ENCODE measurements at places on chromosomes 6 and 20.

GRCh38 chr6:156909212-156910010 is 132.2 kb downstream of the ARID1B start:
- no peak for DNase-seq

DNA sequence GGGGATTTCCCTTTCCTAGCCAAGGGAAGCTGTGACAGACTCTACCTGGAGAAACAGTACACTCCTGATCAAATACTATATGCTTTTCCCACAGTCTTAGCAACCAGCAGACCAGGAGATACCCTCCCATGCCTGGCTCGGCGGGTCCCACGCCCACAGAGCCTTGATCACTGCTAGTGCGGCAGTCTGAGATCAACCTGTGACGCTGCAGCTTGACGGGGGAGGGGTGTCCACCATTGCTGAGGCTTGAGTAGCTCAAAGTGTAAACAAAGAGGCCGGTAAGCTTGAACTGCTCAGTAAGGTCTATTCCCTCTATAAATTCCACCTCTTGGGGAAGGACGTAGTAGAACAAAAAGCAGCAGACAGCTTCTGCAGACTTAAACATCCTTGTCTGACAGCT is 63.2 kb downstream of the WASF1 start:
- DNase-seq = no peak

GRCh38 chr6:89887452-89888137 is 6.7 kb upstream of the GJA10 start:
- DNase-seq = no peak

- no peak for DNase-seq
Observed at GRCh38 chr20:48574383-48574782, 253.4 kb downstream of the PREX1 start.

DNA sequence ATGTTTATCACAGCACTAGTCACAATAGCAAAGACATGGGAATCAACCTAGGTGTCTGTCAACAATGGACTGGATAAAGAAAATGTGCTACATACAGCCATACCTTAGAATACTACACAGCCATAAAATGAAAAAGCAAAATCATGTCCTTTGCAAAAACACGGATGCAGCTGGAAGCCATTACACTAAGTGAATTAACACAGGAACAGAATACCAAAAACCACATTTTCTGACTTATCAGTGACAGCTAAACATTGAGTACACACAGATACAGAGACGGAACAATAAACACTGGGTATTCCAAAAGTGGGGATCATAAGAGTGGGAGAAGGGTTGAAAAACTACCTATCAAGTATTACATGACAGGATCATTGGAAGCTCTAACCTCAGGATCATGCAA is 43.3 kb upstream of the DST start:
- DNase-seq = no peak

DNA sequence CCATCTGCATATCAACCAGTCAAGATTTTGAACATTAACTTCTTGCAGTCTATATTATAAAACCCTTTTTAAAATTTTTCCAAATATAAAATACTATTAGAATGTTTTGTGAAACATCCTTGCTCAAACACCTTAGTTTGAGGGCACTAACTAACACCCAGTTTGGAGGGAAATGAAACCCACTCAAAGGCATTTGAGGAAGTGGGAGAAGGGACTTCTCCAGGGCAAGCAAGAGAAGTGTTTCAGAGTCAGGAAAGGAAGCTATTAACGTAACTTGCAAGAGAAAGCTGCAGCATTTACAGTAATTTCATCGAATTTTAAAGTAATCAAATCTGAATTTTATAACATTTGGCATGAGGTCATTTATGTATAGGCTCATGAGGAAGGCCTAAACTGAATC is 21.3 kb downstream of the MTFR2 start:
- DNase-seq = no peak

- DNase-seq = no peak
Observed at GRCh38 chr6:155958550-155958949, 502.9 kb upstream of the NOX3 start.

- no peak for DNase-seq
Observed at GRCh38 chr20:5481872-5482271, 165.1 kb upstream of the PROKR2 start.

DNA sequence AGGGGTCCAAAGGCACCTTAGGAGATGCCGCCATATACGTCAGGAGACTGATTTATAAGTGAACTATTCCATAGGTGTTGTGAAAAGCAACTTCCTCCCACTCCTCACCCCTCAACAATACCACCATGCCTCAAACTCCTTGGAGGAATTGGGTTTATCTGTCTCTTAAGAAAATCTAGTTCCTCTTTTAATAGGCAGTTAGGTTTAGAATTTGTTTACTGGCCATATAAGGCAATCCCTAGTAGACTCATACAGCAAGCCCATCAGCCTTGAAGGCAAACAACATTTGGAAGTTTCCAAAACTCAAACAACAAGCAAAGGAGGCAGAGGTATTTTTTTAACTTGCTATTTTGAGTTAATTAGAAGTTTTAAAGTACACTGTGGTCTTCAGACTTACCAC is 66.1 kb downstream of the PRND start:
- DNase-seq = no peak

GRCh38 chr6:135038335-135038734 is 16.3 kb downstream of the HBS1L start:
- DNase-seq = no peak

- DNase-seq = no peak
Observed at GRCh38 chr6:6942831-6943230, 164.9 kb upstream of the RREB1 start.

GRCh38 chr6:144285798-144286502 is 815 bp downstream of the UTRN start:
- DNase-seq = no peak

DNA sequence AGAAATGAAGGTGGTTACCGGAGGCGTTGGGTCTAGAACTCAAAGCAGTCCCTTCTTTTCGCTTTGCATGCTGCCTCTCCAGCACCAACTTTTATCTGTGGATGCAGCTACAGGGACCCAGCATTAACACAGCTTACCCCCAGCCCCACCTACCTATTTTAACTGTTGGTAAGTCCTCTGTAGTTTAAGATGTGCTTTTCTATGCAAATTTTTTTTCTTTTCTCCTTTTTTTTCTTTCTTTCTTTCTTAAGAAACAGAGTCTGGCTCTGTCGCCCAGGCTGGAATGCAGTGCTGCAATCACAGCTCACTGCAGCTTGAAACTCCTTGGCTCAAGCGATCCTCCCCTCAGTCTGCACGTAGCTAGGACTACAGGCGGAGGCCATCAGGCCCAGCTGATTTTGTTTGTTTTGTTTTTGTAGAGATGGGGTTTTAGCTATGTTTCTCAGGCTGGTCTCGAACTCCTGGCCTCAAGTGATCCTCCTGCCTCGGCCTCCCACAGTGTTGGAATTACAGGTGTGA is 6.5 kb upstream of the USP45 start:
- DNase-seq = no peak

- DNase-seq = no peak
Observed at GRCh38 chr6:72863131-72863530, 241.3 kb downstream of the KCNQ5 start.

DNA sequence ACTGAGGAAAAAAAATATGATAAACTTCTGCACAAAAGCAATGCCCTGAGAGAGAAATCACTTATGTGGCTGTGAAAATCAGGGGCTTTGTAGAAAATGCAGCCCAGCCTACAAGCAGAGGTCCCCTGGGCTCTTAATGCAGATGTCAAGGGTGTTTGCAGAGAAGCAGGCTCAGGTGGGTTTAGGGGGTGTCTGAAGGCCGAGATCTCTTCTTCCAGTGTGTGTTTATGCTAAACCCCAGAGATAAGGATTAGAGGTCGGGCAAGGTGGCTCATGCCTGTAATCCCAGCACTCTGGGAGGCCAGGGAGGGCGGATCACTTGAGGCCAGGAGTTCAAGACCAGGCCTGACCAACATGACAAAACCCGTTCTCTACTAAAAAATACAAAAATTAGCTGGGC is 78.5 kb downstream of the TMEM242 start:
- DNase-seq = no peak

GRCh38 chr6:129055796-129056195 is 172.9 kb downstream of the LAMA2 start:
- DNase-seq = no peak

GRCh38 chr6:35068644-35069043 is 72.5 kb downstream of the TCP11 start:
- no peak for DNase-seq

- DNase-seq = no peak
Observed at GRCh38 chr6:20746805-20747558, 212.7 kb downstream of the CDKAL1 start.

DNA sequence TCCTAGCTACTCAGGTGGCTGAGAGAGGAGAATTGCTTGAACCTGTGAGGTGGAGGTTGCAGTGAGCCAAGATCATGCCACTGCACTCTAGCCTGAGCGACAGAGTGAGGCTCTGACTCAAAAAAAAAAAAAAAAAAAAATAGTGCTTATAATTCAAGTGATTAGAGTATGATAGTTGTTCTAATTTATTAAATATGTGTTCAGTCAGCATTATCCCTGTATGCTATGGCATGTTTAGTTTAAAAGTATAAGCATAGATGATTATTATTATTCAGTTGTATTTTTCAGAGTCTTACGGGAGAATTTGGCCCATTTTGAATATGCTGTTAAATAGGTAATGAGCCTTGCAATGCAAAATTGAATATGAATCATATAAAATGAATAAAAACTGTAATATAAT is 64.8 kb downstream of the UBR2 start:
- DNase-seq = no peak

- no peak for DNase-seq
Observed at GRCh38 chr6:69542494-69542893, 254.3 kb downstream of the LMBRD1 start.

DNA sequence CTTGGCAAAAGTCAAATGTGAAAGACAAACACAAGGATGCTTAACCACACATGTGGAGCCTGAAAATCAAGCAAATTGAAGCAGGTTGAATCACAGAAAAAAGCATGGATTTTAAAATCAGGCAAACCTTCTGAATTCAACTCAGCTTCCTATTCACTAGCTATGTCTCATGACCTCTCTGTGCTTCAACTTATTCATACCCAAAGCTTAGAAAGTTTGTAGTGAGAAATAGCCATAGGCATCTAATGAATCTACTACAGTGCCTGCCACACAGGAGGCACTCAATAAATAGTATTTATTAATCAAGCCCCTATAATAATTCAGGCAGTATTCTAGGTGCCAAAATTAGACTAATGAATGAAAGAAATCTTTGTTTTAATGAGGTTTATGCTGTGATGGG is 112.2 kb upstream of the TNFAIP3 start:
- DNase-seq = no peak

- no peak for DNase-seq
Observed at GRCh38 chr20:52104546-52105441, 86.8 kb downstream of the ZFP64 start.

DNA sequence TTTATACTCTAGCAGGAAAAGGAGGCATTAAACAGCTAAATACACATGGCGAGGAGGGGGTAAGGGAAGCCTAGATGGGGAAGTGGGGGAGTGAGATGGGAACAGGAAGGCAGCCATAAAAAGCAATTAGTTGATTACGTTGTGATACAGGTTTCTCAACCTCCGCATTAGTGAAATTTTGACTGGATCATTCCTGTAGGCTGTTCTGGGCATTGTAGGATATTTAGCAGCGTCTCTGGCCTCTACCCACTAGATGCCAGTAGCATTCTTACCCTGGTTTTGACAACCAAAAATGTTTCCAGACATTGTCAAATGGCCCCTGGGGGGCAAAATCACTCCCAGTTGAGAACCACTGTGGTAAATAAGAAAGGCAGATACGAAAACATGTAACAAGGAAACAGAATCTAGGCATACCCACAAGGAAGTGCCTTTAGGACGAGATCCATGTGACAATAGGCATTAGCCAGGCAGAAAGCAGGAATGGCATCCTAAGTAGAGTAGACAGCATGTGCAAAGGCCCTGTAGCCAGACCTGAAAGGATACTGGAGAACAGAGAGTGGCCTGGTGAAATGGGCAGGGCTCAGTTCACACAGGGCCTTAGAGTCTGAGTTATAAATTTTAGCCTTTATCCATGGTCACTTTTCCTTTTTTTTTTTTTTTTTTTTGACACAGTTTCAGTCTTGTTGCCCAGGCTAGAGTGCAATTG is 25.8 kb upstream of the PTPN1 start:
- DNase-seq = no peak

DNA sequence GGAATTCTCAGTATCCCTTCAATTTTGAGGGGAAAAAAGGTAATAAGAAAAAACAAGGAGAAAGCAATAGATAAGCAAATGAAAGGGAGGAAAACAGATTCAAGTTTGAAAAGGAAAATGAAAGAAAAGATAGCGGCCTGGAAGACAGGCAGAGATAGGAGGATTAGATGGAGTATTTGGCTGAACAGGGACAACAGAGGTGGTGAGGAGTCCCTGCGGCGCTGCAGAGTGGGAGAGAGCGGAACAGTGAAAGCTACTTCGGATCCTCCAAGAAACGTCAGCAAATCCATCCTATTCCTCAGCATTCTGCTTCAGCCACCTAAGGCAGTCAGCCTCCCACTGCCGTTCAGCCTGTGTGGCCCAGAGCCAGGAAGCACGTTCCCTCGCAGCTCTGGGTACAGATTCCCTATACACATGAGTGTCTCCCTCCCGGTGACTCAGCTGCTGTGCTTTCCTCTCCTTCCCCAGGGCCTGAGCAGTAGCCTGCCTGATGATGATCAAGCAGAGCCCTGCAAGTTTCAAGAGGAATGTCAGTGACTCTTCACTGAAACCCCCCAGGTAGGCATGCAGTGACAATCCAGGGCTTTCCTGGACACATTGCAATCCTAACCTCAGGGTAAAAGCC is 43.4 kb upstream of the CDYL start:
- DNase-seq = no peak

GRCh38 chr6:167973148-167973885 is 24.2 kb upstream of the KIF25 start:
- DNase-seq = no peak

GRCh38 chr20:35020108-35020928 is 64.7 kb downstream of the MYH7B start:
- DNase-seq = no peak

DNA sequence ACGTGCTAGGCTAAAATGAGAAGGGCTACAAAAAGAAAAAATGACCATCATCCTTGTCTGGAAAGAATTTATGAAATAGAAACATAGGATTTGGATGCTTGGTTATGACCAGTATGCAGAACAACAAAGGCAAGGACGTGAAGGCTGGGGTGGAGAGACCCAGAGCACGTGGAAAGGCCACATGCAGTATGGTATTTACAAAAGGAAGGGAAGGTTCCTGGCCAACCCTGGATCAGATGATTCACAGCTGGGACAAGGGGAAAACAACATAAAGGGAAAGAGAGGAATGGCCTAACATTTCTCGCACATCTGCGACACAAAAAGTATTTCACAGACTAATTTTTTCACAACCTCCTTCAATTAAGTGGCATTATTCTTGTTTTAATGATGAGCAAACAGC is 8.2 kb downstream of the STX7 start:
- DNase-seq = no peak

DNA sequence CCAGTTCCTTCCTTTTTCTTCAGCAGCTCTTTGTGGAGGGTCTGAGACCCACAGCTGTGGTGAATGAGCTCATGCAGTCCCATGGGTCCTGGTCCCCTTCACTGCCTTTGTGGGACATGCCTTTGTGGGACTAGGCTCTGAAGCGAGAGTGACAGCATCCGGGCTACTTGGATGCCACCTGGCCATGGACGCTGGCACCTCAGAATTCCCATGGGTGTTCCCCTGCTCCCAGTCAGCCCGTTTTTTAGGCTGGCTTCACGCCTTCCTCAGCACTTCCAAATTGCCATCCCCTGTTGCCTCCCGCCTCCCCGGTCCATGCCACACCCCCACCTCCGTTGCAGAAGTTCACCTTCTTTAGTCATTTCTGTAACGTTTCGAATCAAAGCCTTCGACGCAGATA is 45.1 kb downstream of the RAMACL start:
- no peak for DNase-seq

GRCh38 chr20:46993465-46994095 is 98.9 kb downstream of the EYA2 start:
- no peak for DNase-seq

All from NCI-H1417 treated with DMSO at 0.1 percent for 48 hours (cell line).